ENCODE measurements at places on chromosomes 13 and 19. TPM values are rescaled to one million over a fixed set of nuclear protein-coding genes. Genes with fewer than 3 reads are reported as not detected.

- DNase-seq: no peak
Observed at GRCh38 chr13:80400164-80400864, 59.4 kb upstream of the SPRY2 start.

- no peak for DNase-seq
Observed at GRCh38 chr13:92513672-92514071, 712.9 kb upstream of the GPC6 start.

DNA sequence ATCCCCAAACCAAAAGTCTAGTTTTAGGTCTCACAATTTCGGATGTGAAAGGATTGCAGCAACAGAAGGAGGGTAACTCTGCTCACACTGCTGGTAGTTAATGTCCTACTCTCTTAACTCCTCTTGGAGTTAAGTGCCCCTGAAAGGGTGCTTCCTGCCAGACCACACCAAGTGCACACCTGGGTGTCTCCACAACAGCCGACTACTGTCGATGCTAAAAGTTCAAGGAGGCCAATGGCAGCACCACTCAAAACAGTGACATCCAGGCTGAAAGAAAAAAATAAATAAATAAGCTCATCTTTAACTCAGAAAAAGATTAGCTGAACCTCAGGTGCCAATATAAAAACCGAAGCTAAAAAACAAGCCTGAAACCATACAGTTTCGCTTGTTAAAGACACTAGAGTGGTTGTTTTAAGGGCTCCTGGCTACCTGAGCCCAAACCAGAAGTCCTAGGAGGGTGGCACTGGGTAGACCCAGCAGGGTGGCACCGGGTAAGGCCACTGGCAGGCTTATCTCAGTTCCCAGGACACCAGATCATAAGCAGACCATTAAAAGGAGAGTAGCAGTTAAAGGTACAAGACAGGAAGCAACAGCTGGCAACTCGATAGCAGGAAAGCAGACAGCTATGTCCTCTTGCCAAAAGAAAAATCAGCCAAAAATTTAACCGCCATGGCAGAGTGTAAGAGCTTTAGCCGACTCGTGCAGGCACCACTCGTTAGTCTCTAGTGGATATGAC, 39.3 kb downstream of the BRD4 start:
- DNase-seq: no peak

PEX11G gene
- 6.4 TPM for total RNA-seq

Measured in HT-29 (cell line).